ENCODE measurements at places on chromosomes 3 and 15.

DNA sequence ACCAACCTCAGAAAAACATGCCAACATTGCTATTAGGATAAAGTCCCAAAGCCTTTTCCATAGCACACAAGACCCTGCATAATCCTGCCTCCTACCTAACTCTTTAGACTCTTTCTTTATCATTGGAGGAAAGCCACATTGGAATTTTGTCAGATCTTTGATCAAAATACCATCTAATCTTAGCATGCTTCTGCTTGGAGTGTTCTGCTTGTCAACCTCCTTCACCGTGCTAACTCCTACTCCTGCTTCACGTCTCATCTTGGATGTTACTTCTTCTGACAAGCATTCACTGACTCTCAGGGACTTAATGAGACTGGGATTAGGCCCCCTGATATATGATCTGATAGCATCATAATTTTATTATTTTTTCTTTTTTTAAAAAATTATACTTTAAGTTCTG, 7.4 kb upstream of the GLCE start:
- DNase-seq, result no peak

DNA sequence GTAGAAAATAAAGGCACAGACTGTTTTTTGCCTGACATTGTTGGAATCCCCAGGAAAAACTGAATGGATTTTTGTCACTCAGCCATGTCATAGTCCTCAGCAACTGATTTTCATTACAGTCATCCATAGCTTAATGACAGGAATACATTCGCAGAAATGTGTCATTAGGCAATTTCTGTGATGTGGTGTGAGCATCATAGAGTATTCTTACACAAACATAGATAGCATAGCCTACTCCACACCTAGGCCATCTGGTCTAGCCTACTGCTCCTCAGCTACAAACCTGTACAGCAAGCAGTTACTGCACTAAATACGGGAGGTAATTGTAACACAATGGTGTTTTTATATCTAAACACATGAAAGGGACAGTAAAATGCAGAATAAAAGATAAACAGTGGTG, 34.4 kb upstream of the FBN1 start:
- no peak for DNase-seq

DNA sequence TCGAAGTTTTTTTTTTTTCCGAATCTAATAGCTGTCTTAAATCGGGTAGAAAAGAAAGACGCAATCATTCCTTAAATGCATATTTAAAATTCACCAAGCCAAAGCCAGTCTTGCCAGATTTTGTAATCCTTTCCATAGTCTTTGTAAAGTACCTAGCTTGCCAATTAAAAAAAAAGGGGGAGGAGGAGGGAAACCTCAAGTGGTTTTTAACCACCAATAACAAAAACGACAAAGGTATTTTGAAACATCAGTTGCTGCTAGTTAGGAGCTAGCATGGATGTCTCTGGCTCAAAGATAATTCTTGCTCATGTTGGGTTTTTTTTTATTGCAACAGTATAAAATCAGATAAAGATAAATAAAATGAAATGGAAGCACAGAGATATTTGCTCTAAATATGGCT, 187.9 kb downstream of the MECOM start:
- peak; percentile 2 for DNase-seq

DNA sequence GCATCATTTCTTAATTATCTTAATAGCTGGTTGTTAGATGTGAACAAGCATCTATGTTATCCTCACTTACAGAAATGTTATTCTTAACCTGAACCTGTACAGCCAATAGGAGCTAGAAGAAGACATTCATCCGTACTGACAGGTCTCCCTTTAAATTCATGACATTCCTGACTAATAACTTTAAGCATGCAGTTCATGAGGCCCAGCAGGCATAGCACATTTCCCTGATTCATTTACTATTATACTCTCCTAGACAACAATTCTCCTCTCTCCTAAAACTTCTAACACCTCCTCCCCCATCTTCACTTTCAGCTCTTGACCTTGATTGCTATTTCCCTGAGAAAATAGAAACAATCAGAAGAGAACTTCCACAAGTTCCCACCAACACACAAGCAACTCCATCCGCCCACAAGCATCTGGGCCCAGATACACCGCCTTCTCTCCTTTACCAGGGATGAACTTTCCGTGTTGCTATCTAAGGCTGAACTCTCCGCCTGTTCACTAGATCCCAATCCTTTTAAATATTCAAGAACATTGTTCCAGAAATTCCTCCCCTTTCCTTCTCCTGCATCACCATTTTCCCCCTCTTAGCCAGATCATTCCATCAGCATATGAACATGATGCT, 62.9 kb upstream of the SPRED1 start:
- no peak for DNase-seq

- no peak for DNase-seq
These were observed 72.2 kb downstream of the ATP8B4 start for GRCh38 chr15:50046867-50047266.

GRCh38 chr3:167882057-167882667, 146.6 kb downstream of the SERPINI1 start:
- DNase-seq, result peak; percentile 21

GRCh38 chr3:4491855-4492207, 1.3 kb upstream of the ITPR1 start:
- DNase-seq, result no peak

DNA sequence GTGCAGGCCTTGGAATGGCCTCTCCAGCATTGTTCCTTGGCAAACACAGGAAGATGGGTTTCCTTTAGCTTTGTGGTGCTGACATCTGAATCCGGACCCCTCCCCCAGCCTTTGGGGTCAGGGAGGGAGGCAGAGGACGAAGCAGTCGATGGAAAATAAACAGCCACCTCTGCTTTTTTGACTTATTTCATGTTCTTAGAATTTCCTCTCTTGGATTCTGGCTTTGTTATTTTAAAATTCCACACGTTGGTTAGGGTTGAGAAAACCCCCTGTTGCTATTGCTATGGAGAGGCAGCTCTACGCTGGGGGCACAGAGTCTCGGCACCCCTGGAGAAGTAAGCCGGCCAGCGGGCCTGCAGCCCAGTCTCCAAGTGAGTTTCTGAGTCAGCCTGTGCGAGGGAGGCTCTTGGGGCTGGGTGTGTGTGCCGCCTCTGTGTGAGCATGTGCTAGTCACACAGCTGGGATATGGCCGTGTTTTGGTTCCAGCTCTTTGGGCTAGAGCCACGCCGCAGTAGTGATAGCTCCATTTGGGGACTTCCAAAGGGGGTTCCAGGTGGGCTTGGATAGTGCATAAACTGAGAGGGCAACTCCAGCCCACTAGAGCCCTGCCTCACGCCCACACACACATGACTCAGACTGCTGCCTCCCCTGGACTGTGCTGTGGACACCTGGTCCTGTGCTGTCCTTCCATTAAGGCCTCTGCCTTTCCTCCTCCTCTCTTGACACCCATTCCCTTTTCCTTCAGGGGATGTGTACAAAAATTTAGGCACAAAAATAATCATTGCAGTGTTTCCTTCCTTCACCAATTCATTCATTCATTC, 58.8 kb downstream of the AMOTL2 start:
- DNase-seq, result no peak

DNA sequence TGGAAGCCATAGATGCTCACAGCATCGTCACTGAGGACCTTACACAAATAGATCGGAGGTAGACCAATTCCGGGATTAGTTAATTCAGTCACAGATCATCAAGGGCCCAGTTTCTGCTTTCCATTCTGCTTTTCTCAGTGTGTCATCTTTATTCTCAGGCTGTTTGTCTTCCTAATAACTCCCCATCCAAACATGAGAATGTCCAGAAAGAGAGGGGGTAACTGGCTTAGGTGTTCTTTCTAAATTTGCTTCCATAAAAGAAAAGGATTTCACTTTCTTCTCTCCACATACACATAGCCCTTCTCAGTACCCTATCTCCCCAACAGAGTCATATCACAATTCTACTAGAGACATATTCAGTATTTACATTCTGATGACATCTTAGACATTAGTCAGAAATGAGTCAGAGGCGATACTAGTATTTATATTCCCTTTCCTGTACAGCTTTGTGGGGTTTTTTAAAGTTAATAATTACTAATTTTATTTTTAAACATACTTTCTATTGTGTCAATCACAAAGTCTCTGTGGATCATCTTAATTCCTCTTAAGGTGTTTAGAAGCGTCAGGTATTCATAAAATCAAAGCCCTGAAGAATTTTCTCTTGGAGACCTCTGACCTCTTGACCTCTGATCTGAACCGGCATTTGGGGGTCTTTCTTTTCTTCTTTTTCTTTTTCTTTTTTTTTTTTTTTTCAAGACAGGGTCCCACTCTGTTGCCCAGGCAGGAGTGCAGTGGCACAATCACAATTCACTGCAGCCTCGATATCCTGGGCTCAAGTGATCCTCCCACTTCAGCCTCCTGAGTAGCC, 24.3 kb upstream of the IL12A start:
- DNase-seq, result no peak

DNA sequence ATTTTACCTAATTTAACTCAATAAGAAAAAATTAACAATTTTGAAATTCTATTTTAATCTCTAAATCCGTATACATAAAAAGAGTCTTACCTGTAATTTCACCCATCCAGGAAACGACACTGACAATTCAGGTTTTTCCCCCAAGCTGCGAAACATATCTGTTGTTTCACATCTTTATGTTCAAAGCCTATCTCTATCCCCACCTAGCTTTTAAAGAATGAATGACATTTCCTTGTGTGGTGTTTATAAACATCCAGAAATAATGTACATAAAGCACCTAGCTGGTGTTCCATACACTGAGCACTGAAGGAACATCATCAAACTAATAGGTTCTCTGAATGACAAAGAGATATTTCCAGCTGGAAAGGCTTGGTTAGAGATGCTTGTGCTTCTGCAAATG, 867.8 kb downstream of the SQOR start:
- DNase-seq, result no peak

GRCh38 chr15:99264125-99264524, 12.8 kb downstream of the LRRC28 start:
- no peak for DNase-seq

DNA sequence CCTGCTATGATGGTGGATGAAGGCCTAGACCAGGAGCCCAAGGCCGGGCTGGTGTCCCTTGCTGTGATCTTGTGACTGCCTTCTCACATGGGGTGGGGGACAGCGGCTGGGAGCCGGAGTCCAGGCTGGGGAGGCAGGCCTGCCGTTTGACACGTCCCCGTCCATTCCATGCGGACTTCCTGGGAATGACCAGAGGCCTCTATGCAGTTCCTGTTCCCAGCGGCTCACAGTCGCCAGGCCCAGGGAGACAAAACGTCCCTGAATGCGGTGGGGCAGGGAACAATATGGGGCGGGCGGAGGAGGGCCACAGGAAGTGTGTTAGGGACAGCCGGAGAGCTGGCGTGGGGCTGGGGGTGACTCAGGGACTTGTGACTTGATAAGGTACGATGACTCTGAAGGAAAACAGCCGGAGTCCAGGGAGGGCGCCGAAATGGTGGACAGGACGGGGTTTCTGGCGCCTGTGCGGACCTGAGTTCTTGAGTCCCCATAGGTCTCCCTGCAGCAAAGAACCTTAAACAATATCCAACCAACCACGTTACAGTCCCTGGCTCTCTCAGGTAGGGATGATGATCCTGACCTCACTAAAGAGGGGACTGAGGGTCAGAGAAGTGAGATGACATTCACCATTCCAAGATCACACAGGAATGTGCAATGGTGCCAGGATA, 40.5 kb upstream of the SMAD6 start:
- DNase-seq, result no peak

GRCh38 chr15:25728816-25729215, 134.3 kb downstream of the ATP10A start:
- DNase-seq, result no peak

- DNase-seq, result no peak
These were observed 44.6 kb downstream of the RFX7 start for GRCh38 chr15:56199038-56199437.

DNA sequence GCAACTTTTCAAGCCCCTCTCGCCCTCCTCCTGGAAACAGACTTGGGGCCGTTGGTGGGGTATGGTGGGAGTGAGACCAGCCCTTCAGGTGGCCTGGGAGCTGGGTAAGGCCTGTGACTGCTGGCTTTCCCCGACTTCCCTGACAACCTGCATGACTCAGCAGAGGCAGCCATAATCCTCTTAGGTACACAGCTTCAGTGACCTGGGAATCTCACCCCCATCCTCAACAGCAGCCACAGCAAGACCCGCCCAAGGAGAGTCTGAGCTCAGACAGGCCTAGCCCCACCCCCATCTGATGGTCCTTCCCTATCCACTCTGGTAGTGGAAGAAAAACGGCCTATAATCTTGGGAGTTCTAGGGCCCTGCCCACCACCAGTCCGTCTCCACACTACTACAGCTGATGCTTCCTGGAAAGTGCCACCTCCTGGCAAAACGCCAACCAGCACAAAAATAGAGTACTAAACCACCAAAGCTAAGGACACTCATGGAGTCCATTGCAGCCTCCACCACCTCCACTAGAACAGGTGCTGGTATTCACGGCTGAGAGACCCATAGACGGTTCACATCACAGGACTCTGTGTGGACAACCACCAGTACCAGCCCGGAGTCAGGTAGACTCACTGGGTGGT, 13.1 kb upstream of the SLC27A2 start:
- no peak for DNase-seq

DNA sequence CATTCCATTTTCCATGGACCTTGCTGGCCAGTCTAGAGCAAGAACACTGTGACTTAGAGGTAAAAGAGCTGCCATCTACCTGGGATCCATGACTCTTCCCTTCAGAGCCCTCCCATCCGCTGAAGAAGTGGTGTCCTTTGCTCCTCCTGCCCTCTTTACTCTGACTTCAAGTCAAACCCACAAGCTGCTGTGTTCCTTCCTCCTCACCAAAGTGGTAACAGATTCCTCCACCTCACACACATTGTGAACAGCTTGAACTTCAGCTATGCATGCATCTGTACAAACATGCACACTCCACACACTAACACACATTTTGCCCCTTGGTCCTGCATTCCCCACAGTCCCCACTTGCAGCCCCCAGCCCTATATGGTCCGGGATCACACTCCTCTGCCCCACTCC, 990 bp downstream of the IQCF5 start:
- DNase-seq, result no peak

DNA sequence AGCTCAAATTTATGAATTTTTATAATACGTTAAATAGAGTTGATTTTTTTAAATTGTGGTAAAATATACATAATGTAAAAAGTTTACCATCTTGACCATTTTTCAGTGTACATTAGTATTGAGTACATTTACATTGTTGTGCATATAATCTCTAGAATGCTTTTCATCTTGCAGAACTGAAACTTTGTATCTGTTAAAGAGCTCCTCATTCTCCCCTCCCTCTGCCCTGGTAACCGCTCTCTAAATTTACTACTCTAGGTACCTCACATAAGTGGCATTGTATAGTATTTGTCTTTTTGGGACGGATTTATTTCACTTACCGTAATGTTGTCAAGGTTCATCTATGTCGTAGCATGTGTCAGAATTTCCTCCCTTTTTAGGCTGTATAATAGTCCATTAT, 13.6 kb downstream of the TBC1D23 start:
- no peak for DNase-seq

- no peak for DNase-seq
These were observed 11.7 kb downstream of the MRPS22 start for GRCh38 chr3:139355476-139355875.

DNA sequence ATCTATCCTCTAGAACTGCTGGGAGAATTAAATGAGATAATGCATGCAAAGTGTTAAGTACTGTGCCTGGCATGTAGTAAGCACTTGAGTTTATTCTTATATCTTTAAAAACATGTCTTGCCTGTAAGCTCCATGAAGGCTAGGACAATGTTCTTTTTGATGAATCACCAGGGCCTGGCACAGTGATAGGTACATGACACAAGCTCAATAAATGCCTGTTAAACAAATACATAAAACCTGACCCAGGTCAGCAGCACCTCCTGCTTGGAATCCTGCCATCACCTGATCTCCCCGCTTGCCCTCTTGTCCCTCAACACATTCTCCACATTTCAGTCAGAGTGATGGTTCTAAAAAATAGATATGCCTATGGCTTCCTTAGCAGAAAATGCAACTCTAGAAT, 186.8 kb downstream of the CHST2 start:
- no peak for DNase-seq

GRCh38 chr15:69860921-69861320, 236.8 kb downstream of the TLE3 start:
- DNase-seq, result no peak

Measured in NCI-H1092 (cell line).